ENCODE measurements at places on chromosomes 2 and 18. TPM values are rescaled to one million over a fixed set of nuclear protein-coding genes. Genes with fewer than 3 reads are reported as not detected.

The RMDN2 gene
- total RNA-seq = 5.6 TPM

The PMAIP1 gene
- total RNA-seq = 16.3 TPM

The ARHGEF33 gene
- 0.02 TPM for total RNA-seq

The AGFG1 gene
- total RNA-seq = 120 TPM

The LCT gene
- 0.05 TPM for total RNA-seq

The GPC1 gene
- 225 TPM for total RNA-seq

The EVA1A gene
- total RNA-seq = 8.2 TPM

The OTX1 gene
- total RNA-seq = 3.8 TPM

The SERPINB2 gene
- total RNA-seq = 0.07 TPM

The IL1RL1 gene
- total RNA-seq = 1.0 TPM

The PCARE gene
- not detected for total RNA-seq

The WDR43 gene
- 85.8 TPM for total RNA-seq

The R3HDM1 gene
- 22.3 TPM for total RNA-seq

The SP140 gene
- total RNA-seq = 0.16 TPM

The ATP6V1B1 gene
- total RNA-seq = 3.6 TPM

The E2F6 gene
- total RNA-seq = 25.7 TPM

The EGR4 gene
- total RNA-seq = 0.33 TPM

The EPB41L3 gene
- 0.25 TPM for total RNA-seq

The SETBP1 gene
- total RNA-seq = 0.59 TPM

The TMEM247 gene
- total RNA-seq = not detected

The SRD5A2 gene
- total RNA-seq = 0.06 TPM

The B4GALT6 gene
- 4.2 TPM for total RNA-seq

The GULP1 gene
- 43.4 TPM for total RNA-seq

The FTCDNL1 gene
- total RNA-seq = 3.1 TPM

The PRLH gene
- not detected for total RNA-seq

The SPAST gene
- 15.5 TPM for total RNA-seq

The MDH1B gene
- 1.6 TPM for total RNA-seq

The CENPA gene
- total RNA-seq = 52.2 TPM

The AQP4 gene
- total RNA-seq = not detected

The ZNF512 gene
- 20.3 TPM for total RNA-seq

The G6PC2 gene
- total RNA-seq = not detected

The VIT gene
- not detected for total RNA-seq

The DHRS9 gene
- total RNA-seq = 4.4 TPM

The LRRC30 gene
- not detected for total RNA-seq

The XIRP2 gene
- total RNA-seq = not detected

The MC2R gene
- total RNA-seq = not detected

The C1GALT1C1L gene
- 2.3 TPM for total RNA-seq

The SNORC gene
- 2.4 TPM for total RNA-seq

The FAM161A gene
- total RNA-seq = 8.4 TPM

The GALNT13 gene
- 9.1 TPM for total RNA-seq

The MAP3K20 gene
- total RNA-seq = 27.6 TPM

The RESP18 gene
- not detected for total RNA-seq

The SP5 gene
- not detected for total RNA-seq

The IGFBP2 gene
- total RNA-seq = 82.8 TPM

The PLEK gene
- total RNA-seq = not detected

The STARD6 gene
- total RNA-seq = not detected

The ZNF521 gene
- not detected for total RNA-seq

The MTX2 gene
- 41.9 TPM for total RNA-seq

The MARCHF4 gene
- total RNA-seq = 25.5 TPM

The RTP5 gene
- total RNA-seq = not detected

The MLPH gene
- 270 TPM for total RNA-seq

The BUB1 gene
- total RNA-seq = 49.0 TPM

The ABCG5 gene
- not detected for total RNA-seq

The SCN2A gene
- total RNA-seq = 0.02 TPM

The ELP2 gene
- 34.2 TPM for total RNA-seq

The AP1S3 gene
- 28.6 TPM for total RNA-seq

The IL1B gene
- 0.26 TPM for total RNA-seq
